Skeletal muscle cell (primary cell): ENCODE measurements at places on chromosomes 3 and 15.

DNA sequence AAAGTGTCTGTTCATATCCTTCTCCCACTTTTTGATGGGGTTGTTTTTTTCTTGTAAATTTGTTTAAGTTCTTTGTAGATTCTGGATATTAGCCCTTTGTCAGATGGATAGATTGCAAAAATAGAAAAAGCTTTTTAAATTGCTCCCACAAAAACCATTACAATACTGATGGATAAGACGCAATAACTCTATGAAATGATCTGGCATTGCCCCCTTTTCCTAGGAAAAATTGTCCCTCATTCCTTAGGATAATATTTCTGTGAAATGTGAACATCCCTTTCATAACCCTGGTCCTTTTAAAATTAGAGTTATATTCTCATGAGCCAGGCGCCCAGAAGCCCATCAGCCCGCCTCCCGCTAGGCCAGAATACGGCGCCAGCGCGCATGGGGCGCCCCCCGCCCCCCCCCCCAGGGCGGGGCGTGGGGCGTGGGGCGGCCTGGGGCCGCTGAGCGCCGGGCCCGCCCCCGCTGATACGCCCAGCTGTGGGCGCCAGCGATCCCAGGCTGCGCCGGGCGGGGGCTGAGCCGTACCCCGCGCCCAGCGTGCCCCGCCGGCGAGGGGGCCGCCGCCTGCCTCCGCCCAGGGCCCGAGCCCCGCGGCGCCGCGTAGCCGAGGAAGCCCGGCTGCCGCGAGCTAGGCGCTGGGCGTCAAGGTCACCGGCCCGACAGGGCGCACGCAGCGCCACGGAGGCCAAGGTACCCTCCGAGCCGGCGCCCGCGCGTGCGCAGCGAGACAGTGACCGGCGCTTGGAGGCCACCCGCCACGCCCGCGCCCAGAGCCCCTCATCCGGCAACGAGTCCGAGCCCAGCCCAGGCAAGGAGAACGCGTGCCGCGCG is 11.1 kb upstream of the ROPN1B start:
- DNase-seq: no peak

GRCh38 chr3:175941352-175941751 is 1082.2 kb downstream of the NAALADL2 start:
- no peak for DNase-seq

DNA sequence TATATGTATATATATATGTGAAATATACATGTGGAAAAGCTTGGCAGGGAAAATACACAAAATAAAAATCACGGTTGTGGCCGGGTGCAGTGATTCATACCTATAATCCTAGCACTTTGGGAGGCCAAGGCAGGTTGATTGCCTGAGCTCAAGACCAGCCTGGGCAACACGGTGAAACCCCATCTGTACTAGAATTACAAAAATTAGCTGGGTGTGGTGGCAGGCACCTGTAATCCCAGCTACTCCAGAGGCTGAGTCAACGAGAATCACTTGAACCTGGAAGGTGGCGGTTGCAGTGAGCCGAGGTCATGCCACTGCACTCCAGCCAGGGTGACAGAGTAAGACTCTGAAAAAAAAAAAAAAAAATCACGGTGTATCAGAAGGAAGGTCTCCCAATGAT is 20.8 kb upstream of the ARHGEF3 start:
- DNase-seq: no peak

- no peak for DNase-seq
Measured at GRCh38 chr15:37076543-37076942, 23.8 kb downstream of the MEIS2 start.

DNA sequence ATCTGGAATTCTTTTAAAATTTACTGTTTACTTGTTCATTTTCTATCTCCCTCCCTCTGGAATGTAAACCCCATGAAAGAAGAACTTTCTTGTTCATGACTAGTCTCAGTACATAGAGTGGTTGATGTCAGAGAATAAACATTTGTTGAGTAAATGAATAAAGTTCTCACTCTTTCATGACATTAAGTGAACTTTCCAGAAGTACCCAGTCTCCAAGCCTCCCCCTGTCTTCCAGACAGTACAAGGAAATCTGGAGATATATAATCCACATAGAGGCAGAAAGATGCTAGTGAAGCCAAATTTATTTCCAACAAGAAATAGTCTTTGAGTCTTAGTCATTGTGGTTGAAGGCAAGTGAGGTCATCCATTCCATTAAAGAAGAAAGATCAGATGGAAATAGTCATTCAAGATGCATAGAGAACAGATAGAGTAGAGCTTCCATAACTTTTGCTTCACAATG is 71.5 kb upstream of the GALNT15 start:
- peak; percentile 47 for DNase-seq

- no peak for DNase-seq
Measured at GRCh38 chr3:108428586-108428985, 81.8 kb downstream of the MYH15 start.

GRCh38 chr3:11381141-11381540 is 108.9 kb downstream of the ATG7 start:
- no peak for DNase-seq

DNA sequence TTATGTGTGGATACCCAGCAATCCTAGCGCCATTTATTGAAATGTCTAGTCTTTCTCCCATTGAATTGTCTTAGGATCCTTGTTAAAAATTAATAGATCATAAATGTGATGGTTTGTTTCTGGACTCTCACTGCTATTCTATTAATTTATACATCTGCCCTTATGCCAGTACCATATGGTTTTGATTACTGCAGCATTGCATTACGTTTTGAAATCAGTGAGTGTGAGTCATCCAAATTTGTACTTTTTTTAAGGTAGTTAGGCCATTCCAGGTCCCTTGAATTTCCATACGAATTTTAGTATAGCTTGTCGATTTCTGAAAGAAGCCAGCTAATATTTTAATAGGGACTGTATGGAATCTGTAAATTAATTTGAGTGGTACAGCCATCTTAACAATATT is 648.6 kb upstream of the ZNF385D start:
- peak; percentile 16 for DNase-seq

GRCh38 chr15:79943820-79944219 is 27.2 kb downstream of the BCL2A1 start:
- DNase-seq: peak; percentile 36

- peak; percentile 34 for DNase-seq
Measured at GRCh38 chr15:37031198-37031597, 69.2 kb downstream of the MEIS2 start.

DNA sequence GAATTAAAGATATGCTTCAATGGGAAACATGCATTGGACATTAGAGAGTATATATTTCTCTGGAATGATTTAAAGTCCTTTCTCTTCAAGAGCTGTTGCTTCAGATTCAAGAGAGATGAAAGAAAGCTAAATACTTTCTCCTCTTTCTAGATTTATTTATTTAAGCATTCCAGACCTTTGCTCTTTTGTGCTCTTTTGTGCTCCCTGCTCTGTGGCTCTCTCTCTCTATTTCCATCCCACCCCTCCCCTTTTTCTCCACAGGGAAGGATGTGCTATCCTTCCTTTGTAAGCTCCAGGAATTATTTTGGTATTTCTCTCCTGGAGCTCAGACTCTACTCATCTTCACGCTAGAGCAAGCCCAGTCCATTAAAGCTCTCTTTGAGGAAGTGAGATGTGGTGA is 871.9 kb upstream of the GBE1 start:
- no peak for DNase-seq

DNA sequence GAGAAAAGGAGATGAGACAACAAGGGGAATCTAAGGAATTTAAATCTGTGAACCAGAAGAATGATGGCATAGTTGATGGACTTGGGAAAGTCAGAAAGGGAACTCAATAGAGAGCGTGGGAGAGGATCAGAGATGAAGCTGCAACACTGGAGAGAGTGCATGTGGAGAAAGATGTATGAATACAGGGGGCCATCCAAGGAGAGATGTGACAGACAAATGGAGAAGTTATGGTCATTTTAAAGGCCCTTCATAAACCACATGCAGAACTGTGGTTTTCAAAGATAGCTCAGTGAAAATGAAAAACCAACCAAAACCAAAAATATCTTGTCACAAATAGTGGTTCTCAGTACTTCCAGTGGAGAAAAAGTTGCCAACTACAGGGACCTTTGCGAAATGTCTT is 265.2 kb downstream of the SUCLG2 start:
- no peak for DNase-seq

DNA sequence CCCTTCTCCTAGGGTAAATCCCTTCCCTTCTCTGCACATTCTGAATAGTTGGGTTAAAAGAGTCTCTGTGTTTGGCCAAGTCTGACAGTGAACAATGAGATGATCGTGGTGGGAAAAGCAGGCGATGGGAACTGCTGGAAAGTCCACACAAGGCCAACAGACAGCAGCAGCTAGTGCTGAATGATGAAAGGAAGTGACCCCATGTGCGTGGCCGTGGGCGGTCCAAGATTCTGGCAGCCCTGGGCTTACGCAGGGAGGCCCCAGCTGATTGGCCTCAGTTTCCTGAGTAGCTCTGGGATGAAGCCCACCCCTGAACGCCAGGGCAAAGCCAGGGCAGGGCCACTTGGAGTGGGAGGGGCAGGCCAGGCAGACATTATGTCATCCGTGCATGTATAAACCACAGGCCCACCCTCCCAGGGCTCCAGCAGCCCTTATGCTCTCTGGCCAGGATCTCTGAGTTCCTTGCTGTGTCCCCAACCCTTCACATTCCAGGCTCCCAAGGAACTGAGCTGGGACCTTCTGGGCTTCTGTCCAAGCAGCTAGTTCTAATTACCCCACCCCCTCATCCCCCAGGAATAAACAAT is 57.8 kb downstream of the CDC25A start:
- DNase-seq: peak; percentile 85

GRCh38 chr3:112375117-112375516 is 42.2 kb downstream of the CD200 start:
- no peak for DNase-seq

- no peak for DNase-seq
Measured at GRCh38 chr3:154901278-154901677, 178.8 kb upstream of the MME start.

- DNase-seq: no peak
Measured at GRCh38 chr3:120495809-120496208, 45.0 kb upstream of the FSTL1 start.

- DNase-seq: no peak
Measured at GRCh38 chr3:37593796-37594195, 267.9 kb upstream of the CTDSPL start.

GRCh38 chr3:188807006-188807405 is 364.8 kb upstream of the TPRG1 start:
- DNase-seq: no peak

GRCh38 chr3:168865022-168865551 is 769.4 kb upstream of the GOLIM4 start:
- DNase-seq: no peak

DNA sequence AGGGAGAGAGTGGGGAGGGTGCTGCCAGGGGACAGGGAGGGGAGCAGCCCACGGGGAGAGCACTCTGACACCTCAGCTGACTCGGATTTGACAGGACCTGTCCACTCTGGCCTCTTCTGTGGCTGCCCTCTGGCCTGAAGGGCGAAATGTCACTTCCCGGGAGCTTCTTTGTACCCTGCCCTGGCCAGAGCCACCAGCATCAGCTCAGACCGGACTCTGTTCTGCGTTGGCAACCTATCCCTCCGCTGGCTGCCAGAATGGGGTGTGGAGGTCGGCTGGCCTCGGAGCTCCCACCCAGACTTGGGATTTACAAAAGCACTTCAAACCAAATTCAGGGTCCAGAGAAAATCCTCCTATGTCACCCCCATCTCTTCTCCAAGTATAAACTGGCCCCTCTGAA is 336.7 kb upstream of the FRG2C start:
- DNase-seq: no peak

DNA sequence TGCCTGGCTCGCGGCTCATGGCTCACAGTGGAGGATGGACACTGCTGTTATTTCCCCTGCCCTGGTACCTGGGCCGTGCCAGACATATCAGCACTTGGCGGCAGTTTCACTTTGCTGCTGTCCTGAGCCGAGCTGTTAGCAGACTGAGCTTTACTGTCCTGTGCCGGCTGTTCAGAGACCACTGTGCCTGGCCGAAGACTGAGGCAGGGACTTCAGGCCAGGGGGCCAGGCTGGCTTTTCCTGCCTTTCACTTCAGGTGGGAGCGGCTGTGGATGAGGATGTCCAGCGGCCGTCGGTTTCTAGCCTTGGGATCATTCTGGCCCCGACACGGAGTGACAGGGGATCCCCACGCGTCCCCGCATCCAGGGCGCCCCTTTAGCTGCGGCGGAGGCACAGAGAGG is 1.1 kb downstream of the ATP10A start:
- no peak for DNase-seq

DNA sequence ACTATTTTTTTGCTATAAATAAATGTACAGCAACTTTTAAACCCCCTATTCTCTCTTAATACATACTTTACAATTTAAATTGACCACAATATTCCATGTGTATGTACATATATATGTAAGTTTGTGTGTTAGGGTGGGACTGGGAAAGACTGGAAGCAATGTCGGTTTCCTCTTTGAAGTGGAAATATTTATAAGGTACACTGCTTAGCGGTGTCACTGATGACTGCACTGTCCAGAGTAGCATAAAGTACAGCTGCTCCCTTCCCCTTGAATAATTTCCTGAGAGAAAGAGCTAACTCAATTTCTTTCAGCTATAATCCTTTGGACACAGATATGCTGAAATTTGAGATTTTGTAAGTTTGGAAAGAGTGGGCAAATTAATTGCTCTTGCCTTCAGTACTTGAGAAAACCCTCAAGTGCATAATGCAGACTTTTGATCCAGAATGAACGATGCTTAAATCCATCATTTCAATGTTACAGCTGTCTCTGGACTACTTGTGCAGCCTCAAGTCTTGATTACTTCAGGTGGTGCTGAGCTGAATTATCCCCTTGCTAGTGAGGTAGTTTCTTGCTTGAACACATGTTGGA is 267.0 kb upstream of the CFAP20DC start:
- no peak for DNase-seq

DNA sequence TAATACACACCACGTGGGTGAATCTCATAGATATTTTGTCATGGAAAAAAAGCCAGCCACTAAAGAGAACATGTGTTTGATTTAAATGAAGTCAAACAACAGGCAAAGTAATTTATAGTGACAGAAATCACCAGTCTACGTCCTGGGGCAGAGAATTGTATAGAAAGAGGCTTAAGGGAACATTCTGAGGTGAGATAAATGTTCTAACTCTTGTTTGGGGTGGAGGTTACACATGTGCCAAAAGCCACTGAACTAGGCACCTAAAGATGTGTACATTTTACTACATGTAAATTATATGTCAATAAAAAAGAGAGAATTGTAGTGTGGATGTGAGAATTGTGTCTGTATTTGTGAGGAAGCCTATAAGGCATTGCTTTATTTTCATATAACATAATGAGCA is 184.9 kb downstream of the NEK10 start:
- no peak for DNase-seq

- no peak for DNase-seq
Measured at GRCh38 chr3:142228964-142229363, 3.6 kb upstream of the GK5 start.

DNA sequence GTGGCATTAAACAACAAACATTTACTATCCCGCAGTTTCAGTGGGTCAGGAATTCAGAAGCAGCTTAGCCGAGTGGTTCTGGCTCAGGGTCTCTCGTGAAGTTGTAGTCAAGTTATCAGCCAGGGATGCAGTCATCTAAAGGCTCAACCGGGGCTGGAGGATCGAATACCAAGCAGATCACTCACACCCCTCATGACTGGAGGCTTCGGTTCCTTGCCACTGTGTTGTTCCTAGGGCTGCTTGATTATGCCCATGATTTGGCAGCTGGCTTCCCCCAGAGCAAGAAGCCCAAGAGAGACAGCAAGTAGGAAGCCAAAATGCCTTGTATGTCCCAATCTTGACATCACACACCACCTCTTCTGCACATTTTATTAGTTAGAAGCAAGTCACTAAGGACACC is 33.9 kb upstream of the CDCP1 start:
- DNase-seq: no peak
